ENCODE measurements at places on chromosomes 3 and 15. TPM values are rescaled to one million over a fixed set of nuclear protein-coding genes. Genes with fewer than 3 reads are reported as not detected.

RGMA gene
- total RNA-seq = not detected

SPG11 gene
- 123 TPM for total RNA-seq

FBN1 gene
- total RNA-seq = 1.2 TPM

SPATA12 gene
- total RNA-seq = 3.9 TPM

GOLGA8T gene
- total RNA-seq = not detected

AZI2 gene
- 38.1 TPM for total RNA-seq

SMAD3 gene
- 12.8 TPM for total RNA-seq

KCNMB2 gene
- not detected for total RNA-seq

CGNL1 gene
- total RNA-seq = not detected

GRK7 gene
- total RNA-seq = not detected

REC114 gene
- not detected for total RNA-seq

LTK gene
- total RNA-seq = 0.78 TPM

MEGF11 gene
- not detected for total RNA-seq

ATP10A gene
- not detected for total RNA-seq
